SW 1271 (cell line): ENCODE measurements at places on chromosomes 2 and 18.

DNA sequence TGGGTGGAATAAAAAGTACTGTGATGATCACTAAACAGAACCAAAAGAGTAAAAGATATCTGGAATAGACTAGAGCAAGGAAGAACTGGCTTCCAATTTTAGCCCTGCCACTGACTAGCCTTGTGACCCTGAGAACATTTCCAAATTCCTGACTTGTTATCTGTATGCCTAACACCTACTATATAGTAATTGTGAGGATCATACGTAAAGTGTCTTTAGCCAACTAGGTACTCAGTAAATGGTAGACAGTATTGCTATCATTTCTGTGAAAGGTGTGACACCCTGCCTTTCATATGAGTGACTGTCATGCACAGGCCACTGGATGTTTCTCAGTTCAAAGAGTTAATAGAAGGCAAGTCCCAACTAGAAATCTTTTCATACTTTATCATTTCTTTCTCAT is 29.8 kb downstream of the CYTIP start:
- no peak for DNase-seq

GRCh38 chr2:172558372-172558771 is 2.5 kb downstream of the PDK1 start:
- no peak for DNase-seq

- no peak for DNase-seq
These were observed 323.7 kb downstream of the LPIN1 start for GRCh38 chr2:12070153-12070552.

GRCh38 chr2:236971131-236971821 is 114.4 kb upstream of the COPS8 start:
- no peak for DNase-seq

GRCh38 chr2:67471681-67472080 is 74.5 kb downstream of the ETAA1 start:
- no peak for DNase-seq

DNA sequence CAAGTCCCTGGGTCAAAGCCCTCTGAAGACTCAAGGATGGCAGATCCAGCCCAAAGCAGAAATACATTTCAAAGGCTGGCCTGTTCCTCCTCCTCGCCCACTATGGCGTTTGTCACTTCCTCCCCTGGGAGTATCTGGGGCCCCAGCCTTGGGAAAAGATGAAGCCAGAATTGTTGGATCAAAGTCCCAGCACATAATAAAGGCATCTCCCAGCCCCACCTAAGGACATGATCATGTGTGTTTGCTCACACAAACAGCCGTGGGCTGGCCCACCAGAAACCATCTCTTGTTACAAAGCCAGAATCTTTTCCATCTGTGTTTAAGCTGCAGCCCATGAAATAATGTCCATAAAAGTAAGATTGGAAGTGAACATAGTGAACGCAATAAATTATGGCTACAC is 50.1 kb upstream of the HAAO start:
- DNase-seq = no peak

- no peak for DNase-seq
These were observed 322.2 kb upstream of the MYT1L start for GRCh38 chr2:2653231-2653630.

GRCh38 chr2:95670167-95670566 is 78.4 kb downstream of the TRIM43 start:
- DNase-seq = no peak

DNA sequence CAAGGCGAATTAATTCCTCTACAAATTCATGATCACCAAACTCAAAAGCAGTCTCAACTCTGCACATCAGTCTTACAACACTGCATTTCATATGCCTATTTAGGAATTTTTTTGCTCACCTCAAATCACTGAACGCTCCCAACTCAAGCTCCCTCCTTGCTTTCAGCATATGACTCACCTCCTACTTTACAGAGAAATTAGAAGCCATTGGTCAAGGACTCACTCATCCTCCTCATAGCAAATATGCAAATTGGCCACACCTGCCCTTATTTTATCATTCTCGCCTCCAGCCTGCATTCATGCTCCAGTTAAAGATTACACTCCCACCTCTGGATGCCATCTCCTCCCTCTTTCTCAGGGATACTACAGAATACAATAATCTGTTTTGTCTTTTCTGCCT is 148.8 kb downstream of the MBD2 start:
- no peak for DNase-seq

- no peak for DNase-seq
These were observed 67.4 kb downstream of the MEP1B start for GRCh38 chr18:32257084-32257785.

GRCh38 chr18:73201940-73202339 is 334.2 kb upstream of the NETO1 start:
- DNase-seq = no peak

DNA sequence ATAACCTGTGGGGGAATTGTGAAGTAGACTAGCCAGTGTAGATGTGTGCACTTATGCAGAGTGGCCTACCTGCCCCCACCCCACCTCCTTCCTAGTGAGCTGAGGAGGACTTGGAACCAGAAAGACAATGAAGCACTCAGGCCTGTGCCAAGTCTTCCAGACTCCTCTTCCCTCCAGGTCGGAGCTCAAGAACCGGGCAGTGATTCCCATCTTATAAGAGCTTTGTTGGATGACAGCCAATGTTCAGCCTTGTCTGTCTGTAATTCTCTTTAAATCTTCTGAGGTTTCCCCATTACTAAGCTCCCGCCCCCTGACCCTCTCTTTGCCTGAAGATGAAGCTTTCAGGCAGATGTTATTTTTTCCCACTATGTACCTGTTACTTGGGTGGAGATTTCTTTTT is 121.0 kb downstream of the SMAD2 start:
- no peak for DNase-seq

DNA sequence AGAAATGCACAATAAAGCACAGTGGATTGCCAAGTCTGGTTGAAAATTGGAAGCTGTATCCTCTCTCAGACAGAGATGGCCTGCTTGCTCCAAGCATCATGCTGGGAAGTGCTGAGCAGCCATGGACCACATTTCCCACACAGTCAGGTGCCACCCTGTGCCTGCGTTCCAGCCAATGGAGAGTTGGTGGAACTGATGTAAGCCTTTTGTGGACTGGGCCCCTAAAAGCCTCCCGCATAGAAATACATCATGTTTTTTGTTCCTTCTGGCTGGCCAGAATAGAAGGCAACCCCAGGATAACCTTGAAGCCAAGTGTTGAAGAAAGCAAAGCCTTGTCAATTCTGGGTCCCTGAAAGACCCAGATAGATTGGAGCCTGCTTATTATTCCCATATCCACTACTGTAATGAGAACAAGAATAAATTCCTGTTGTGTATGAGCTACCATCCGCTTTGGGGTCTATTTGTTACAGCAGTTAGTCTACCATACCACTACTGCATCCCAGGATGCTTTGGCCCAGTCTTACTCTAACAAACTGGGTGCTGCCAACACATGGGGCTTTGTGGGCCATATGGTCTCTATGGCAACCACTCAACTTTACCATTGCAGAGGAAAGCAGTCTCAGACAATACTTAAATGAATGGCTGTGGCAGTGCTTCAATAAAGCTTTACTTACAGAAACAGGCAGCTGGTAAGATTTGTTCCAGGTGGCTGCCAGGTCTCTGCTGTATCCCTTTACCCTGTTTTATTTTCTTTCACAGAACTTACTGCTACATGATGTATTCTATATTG is 65.4 kb downstream of the POLE4 start:
- DNase-seq = no peak

GRCh38 chr18:59929621-59930295 is 30.0 kb downstream of the PMAIP1 start:
- DNase-seq = no peak

DNA sequence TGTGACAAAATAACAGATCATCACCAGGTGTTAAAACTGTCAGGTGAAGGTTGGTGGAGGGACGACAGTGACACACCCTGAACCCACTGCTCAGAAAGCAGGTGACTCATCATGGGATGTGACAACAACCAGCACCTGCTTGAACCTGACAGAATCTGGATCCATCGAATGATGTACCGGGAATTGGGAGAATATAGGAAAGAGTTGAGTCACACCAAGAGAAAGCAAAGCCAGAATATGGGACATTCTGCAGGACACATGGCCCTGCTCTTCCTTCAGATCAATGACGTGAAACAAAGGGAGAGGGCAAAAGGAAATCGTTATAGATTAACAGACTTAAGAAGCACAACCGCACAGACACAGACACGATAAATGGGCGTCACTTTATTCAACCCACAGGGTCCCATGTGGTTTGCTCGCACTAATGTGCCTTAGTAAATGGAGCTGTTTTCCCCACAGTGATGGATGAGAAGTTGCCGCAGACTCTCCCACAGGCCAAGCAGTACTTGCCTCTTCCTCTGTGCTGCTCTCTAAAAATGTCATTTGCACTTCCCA is 100.1 kb downstream of the CRACDL start:
- no peak for DNase-seq

GRCh38 chr18:49041435-49042245 is 90.9 kb upstream of the SMAD7 start:
- DNase-seq = no peak

DNA sequence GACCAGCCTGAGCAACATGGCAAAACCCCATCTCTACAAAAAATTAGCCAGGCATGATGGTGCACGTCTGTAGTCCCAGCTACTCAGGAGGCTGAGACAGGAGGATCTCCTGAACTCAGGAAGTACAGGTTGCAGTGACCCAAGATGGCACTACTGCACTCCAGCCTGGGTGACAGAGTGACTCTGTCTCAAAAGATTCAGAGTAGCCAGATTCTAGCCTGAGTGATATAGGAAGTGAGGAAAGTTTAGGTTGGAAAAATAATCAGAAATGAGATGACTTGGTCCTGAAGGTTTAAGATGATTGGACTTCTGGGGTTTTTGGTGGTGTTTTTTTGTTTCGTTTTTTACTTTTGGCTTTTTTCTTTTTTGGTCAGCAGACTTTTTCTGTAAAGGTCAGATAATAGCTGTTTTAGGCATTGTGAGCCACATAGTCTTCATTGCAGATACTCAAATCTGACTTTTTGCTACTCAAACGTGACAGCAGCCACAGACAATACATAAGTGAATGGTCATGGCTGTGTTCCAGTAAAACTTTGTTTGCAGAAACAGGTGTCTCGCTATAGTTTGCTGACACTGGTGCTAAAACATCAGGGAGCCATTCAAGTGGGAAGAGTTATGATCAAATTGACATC is 104.1 kb upstream of the UBXN4 start:
- DNase-seq = no peak

GRCh38 chr18:9366126-9366714 is 31.6 kb downstream of the TWSG1 start:
- no peak for DNase-seq

- DNase-seq = no peak
These were observed 45.0 kb upstream of the RMND5A start for GRCh38 chr2:86675104-86675503.

- no peak for DNase-seq
These were observed 34.8 kb upstream of the EPG5 start for GRCh38 chr18:46001892-46002291.

GRCh38 chr2:60958361-60958760 is 59.2 kb upstream of the PEX13 start:
- DNase-seq = no peak

- no peak for DNase-seq
These were observed 182.7 kb downstream of the UXS1 start for GRCh38 chr2:106011380-106011779.

- DNase-seq = no peak
These were observed 853.1 kb upstream of the SALL3 start for GRCh38 chr18:78126536-78126935.

GRCh38 chr2:189901664-189902063 is 117.4 kb downstream of the PMS1 start:
- DNase-seq = no peak

- DNase-seq = peak; percentile 4
These were observed 65.3 kb downstream of the HAUS1 start for GRCh38 chr18:46169464-46169941.

DNA sequence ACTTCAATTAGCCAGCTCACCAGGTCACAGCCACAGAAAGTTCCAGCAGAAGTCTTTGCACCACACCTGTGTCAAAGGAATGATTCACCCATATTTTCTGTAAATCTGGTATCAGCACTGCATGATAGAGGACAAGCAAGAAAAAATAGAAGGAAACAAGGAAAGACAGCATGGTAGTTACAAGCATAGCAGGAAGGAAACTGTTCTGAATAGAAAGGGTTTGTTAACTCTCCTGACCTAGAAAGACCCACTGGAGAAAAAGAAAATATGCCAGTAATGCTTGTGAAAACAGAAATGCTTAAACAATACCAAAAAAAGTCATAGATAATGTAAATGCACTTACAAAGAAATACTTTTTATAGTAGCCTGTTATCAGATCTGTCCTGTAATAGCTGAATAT is 40.8 kb downstream of the SCRN3 start:
- no peak for DNase-seq

DNA sequence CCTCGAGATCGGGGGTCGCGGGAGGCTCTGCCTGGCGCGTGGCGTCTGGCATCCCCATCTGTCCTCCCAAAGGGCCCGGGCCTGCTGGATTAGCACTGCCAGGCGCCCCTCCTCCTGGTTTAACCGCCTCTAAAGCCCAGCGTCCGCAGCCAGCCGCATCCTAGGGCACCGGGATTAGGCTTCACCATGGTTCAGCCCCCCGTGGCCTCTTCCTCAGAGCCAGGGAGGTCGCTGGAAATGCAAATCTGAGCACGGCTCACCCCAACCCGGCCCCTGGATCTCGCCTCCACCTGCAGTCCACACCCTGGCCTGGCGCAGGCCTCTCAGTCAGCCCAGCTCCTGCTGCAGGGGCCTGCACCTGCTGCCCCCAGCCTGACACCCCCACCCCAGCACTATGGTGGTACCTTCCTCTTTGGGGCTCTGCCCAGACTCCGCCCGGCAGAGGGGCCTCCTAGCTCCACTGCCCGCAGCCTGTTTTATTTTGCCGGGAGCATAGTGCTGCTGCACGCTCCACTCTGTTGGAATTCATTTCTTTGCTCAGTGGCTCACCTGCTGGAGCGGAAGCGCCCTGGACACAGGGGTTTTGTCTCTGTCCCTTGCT is 13.2 kb downstream of the PRELID3A start:
- DNase-seq = no peak

- no peak for DNase-seq
These were observed 62.8 kb upstream of the CYP26B1 start for GRCh38 chr2:72210470-72210869.

GRCh38 chr2:100407073-100407472 is 10.4 kb downstream of the CHST10 start:
- no peak for DNase-seq
